Activated CD4-positive, alpha-beta T cell treated with anti-CD3 and anti-CD28 coated beads, Interleukin-2, amount 10 ng/mL, durations not matched to agents 7 days and 5 days (primary cell): ENCODE measurements at places on chromosomes 7 and 10. TPM values are rescaled to one million over a fixed set of nuclear protein-coding genes. Genes with fewer than 3 reads are reported as not detected.

DNA sequence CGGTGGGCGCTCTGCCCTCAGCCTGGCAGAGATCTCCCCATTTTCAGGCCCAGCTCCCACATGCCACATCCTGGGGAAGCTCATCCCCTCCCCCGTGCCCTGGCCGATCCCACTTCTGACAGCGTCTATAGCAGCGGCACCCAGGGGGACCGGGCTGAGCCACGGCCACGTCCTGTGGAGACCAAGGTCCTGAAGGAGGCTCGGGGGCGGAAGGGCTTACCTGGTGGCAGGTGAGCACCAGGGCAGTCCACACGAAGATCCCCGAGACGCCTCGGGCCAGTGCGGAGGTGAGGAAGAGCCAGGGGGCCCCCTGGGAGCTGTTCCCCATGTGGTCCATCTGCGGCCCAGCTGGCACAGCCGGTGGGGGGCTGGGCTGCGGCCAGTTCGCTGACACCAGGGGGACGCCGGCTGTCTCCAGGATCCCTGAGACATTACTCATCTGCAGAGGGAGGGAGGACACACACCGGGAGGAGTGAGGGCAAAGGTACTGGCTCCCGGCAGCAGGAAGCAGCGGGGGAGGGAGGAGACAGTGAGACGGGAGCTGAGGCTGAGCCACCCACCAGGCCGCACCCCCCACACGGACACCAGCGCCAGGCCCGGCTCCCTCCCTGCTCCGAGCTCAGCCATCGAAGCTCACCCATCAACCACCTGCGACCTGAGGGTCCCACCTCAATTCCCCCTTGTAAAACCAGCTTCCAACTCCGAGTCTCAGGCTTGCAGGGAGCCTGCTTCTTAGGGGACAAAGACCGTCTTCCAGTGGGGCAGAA is 776 bp downstream of the TMEM184A start:
- H3K4me1 ChIP-seq = peaks cover 3% of the 10 kb centered on the region
- no peak overlapping the region for H3K4me3 ChIP-seq
- DNase-seq = no peak
- no peak overlapping the region for H3K27ac ChIP-seq

DNA sequence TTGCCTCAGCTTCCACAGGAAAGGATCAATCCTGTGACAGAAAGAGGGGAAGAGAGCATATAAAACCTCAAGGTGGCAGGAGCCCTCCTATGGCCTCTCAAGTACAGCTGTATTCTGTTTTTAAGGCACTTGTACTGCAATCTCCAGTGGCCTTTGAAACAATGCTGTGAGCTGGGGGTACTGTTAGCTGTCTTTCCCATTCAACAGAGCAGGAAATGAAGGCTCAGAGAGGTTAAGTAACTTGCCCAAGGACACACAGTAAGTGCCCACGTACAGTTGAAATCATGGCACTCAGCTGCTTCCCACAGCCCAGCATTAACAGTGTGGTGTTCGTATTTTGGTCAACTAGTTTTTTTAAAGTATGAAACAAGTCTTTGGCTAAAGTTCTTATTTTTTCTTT is 34.0 kb downstream of the DUSP5 start:
- peaks cover 3% of the 10 kb centered on the region for H3K27me3 ChIP-seq
- no peak for DNase-seq
- H3K27ac ChIP-seq = no peak overlapping the region
- peaks cover 64% of the 10 kb centered on the region for H3K4me1 ChIP-seq

- DNase-seq = no peak
- no peaks in the 10 kb centered on the region for H3K36me3 ChIP-seq
- no peaks in the 10 kb centered on the region for H3K4me1 ChIP-seq
- H3K4me3 ChIP-seq = no peak overlapping the region
- H3K27ac ChIP-seq = no peak overlapping the region
Observed at GRCh38 chr7:64037095-64037494, 8.1 kb upstream of the ZNF727 start.

GRCh38 chr7:88243345-88243909 is 23.6 kb upstream of the SRI start:
- DNase-seq = no peak
- H3K4me3 ChIP-seq = no peak overlapping the region
- peak overlapping the region; percentile 13 for H3K27ac ChIP-seq
- no peaks in the 10 kb centered on the region for H3K36me3 ChIP-seq

DNA sequence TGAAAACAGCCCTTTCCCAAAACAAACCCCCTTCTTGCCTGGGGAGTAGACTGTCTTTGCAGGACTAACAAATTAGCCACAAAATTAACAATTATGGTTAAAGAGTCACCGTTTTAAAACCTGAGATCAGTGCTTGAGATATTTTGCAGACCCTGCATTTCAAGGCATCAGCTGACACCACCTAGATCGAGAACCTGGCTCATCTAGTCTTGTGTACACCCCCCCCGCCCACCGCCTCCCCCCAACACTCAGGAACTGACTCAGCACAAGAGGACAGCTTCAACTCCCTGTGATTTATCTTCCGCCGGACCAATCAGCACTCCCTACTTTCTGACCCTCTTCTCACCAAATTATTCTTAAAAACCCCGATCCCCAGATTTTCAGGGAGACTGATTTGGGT is 737.1 kb downstream of the PHTF2 start:
- no peaks in the 10 kb centered on the region for H3K4me1 ChIP-seq
- no peak for DNase-seq
- H3K4me3 ChIP-seq = no peak overlapping the region
- H3K27ac ChIP-seq = no peak overlapping the region

DNA sequence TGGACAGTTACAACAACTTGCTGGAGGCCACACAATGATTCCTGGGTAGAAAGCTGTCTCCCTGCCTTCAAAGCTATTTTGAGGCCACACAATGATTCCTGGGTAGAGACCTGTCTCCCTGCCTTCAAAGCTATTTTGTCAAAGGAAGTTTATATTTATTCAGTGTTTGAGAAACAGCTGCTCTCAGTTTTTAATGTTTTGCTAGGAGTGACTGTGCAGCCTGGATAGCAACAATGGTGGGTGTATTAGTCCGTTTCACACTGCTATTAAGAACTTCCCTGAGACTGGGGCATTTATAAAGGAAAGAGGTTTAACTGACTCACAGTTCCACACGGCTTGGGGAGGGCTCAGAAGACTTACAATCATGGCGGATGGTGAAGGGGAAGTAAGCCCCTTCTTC is 3.9 kb upstream of the SGPL1 start:
- no peak overlapping the region for H3K27ac ChIP-seq
- no peak for DNase-seq
- no peak overlapping the region for H3K4me3 ChIP-seq
- H3K4me1 ChIP-seq = peaks cover 16% of the 10 kb centered on the region

DNA sequence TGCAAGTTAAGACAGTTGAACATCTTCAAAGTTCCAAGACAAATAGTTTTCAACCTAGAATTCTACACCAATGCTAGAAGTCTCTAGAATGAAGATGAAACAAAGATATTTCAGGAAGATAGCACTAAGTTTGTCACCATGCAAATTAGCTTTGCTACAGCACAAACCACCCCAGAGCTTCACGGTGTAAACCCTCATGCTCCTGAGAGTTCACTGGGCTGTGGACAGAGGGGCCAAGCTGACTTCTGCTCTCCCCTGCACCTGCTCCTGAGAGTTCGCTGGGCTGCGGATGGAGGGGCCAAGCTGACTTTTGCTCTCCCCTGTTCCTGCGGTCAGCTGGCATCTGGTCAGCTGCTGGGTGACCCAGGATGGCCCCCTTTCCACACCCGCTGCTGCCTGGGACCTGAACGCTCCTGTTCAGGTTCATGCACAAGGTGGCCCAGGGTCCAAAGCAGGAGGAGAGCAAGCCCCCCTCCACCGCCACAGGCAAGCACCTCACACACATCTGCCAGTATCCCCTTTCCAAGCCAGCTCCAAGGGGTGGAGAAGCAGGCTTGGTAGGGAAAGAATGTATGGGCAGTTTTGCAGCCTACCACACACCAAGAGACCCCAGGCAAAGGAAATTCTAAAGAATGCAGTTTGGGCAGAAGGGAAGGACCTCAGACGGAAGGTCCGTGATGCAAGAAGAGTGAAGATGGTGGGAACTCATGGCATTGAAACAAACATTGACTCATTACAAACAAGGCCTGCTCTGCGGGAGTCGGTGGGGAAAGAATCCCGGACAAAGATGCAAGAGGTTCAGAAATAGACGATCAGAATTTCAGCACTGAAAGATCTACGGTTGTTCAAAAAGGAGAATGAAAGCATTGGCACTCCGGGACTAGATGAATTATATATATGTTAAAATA is 137.8 kb upstream of the PPP2R2D start:
- no peaks in the 10 kb centered on the region for H3K4me1 ChIP-seq
- H3K36me3 ChIP-seq = no peaks in the 10 kb centered on the region
- DNase-seq = no peak

- peak overlapping the region; percentile 100 for H3K27ac ChIP-seq
- no peak for DNase-seq
- peaks cover 15% of the 10 kb centered on the region for H3K36me3 ChIP-seq
- no peaks in the 10 kb centered on the region for H3K27me3 ChIP-seq
Observed at GRCh38 chr7:90347759-90348158, 1.2 kb downstream of the GTPBP10 start.

DNA sequence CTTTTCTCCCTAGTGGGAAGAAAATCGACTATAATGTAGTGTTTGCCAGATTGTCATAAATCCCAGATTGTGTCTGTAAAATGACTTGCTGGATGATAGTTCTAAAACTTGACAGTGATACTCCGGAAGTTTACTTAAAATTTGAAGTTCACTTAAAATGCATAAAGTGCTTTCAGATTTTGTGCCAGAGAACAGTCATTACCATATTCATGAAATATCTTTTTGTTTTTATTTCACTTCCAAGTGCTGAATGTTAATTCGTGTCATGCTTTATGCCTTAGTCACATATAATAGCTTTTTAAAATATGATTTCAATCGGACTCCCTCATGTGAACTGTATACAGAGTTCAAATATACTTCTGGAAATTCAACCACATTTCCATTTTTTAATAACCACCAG is 30.4 kb downstream of the PRPF18 start:
- no peak overlapping the region for H3K4me3 ChIP-seq
- DNase-seq = no peak
- H3K27me3 ChIP-seq = no peaks in the 10 kb centered on the region
- peaks cover 27% of the 10 kb centered on the region for H3K36me3 ChIP-seq
- no peaks in the 10 kb centered on the region for H3K4me1 ChIP-seq
- H3K27ac ChIP-seq = no peak overlapping the region

- no peaks in the 10 kb centered on the region for H3K36me3 ChIP-seq
- H3K4me3 ChIP-seq = peak overlapping the region; percentile 64
- no peak for DNase-seq
Observed at GRCh38 chr10:11823989-11824346, 812 bp downstream of the PROSER2 start.

- peaks cover 12% of the 10 kb centered on the region for H3K4me1 ChIP-seq
- no peak overlapping the region for H3K27ac ChIP-seq
- H3K27me3 ChIP-seq = peaks cover 20% of the 10 kb centered on the region
Observed at GRCh38 chr7:148575640-148576411, 14.7 kb upstream of the C7orf33 start.

DNA sequence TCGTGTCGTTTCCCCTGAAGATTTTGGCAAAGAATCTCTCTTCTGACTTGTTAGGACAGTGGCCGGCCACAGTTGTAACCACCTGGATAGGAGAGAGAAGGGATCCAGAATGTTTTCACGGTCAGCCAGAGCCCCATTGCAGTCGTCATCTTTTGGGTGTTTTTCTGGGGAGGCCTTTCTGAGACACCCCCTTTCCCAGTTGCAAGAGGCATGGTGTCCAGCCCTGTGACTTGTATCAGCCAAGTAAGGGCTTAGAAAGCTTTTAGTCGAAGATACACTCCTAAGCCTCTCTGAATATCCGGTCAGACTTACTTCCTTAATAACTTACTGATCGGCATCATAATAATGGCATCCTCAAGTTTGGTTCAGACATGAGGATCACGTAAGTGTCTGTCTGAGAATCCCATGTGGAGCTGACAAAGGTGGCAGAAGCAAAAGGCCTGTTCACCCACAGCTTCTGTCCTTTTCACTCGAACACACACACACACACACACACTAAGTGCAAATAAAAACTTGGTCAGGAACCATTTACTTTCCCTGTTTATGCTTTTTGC is 435.7 kb upstream of the GALNT17 start:
- H3K27ac ChIP-seq = no peak overlapping the region
- H3K4me3 ChIP-seq = peak overlapping the region; percentile 82
- DNase-seq = no peak
- peaks cover 44% of the 10 kb centered on the region for H3K27me3 ChIP-seq

DNA sequence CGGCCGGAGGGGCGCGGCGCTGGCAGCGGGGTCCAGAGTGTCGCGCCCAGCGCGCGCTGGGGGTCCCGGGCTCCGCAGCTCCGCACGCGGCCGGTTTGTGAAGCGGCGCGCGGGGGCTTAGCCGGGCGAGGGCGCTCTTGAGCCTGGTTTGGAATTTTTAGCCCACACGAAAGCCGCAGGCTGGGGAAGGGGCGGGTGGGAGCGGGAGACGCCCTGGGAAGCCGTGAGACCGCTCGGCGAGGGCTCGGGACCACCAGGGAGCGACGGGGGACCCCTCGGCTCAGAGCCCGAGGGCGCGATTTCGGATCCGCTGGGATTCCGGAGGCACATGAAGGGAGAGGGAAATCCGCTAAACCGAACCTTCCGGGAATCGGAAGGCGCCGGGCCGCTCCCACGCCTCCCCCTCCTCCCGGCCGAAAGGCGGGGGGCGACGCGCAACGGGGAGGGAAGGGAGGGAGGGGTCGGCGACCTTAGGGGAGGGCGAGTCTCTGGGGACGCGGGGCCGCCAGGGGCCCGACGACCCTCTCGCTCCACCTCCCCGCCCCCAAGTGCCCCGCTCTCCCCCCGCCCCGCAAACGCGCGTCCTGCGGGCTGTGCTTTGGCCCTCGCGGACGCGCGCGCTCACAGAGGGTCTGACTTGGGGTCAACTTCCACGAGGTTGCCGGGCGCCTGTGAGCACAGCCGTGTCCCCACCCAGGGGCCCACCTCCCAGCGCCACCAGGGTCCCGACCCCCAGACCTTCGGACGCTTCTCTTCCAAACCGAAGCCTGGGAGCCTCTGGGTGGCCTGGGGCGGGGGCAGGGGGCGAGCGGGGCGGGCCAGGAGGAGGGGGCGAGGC is 5.1 kb upstream of the ELFN1 start:
- DNase-seq = peak; percentile 39
- H3K27ac ChIP-seq = no peak overlapping the region
- peaks cover 45% of the 10 kb centered on the region for H3K27me3 ChIP-seq
- H3K36me3 ChIP-seq = no peaks in the 10 kb centered on the region

Gene CLRN3
- total RNA-seq = not detected

Gene TEX47
- not detected for total RNA-seq

Gene COL13A1
- not detected for total RNA-seq

Gene AGAP3
- total RNA-seq = 19.7 TPM

Gene RPP30
- total RNA-seq = 48.9 TPM

Gene IKZF1
- 379 TPM for total RNA-seq
